ENCODE measurements at places on chromosomes 7 and 10.

GRCh38 chr10:124508070-124508667 is 46.5 kb downstream of the LHPP start:
- DNase-seq, result no peak

DNA sequence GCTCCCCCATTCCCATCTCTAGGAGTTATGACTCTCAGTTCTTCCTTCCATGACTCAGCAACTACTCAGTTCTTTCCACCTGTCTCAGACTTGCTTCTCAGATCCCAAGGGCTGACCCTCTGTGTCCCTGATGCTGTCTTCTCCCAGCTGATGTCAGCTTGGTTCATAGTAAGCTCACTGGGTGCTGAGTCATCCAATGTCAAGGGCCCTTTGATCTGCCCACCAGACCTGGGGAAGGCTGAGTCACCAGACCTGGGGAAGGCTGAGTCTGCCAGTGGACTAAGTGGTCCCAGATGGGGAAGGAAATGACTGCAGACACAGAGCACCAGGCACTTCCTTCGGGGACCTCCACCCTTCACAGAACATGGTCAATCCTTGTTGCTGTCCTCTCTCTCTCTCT is 76.1 kb upstream of the ZEB1 start:
- DNase-seq, result peak; percentile 61

GRCh38 chr10:4772202-4772570 is 53.8 kb upstream of the AKR1E2 start:
- DNase-seq, result no peak

DNA sequence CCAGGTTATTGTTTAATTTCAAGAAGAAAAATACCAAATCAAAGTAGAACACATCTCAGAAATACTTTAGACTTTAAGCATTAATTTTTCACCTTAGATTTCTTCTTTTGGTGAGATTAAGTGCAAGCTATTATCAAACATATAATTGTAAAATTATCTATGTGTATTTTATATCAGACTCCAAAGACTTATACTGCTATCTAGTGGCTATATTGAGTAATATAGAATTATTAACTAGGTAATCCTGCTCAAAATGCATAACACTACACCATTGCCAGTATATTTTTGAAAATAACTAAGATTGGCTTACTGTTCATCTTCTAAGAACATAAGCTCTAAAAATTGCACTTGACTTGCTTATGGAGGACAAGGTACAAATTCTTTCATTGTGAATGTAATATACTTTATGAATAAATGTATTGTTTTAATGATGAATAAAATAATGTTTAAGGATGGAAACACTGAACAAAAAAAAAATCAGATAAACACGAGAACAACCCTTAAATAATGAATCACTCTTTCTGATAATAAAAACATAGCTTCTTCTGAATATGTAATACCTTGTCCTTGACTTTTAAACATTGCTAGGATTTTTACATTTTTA is 86.7 kb upstream of the GNAI1 start:
- DNase-seq, result no peak

DNA sequence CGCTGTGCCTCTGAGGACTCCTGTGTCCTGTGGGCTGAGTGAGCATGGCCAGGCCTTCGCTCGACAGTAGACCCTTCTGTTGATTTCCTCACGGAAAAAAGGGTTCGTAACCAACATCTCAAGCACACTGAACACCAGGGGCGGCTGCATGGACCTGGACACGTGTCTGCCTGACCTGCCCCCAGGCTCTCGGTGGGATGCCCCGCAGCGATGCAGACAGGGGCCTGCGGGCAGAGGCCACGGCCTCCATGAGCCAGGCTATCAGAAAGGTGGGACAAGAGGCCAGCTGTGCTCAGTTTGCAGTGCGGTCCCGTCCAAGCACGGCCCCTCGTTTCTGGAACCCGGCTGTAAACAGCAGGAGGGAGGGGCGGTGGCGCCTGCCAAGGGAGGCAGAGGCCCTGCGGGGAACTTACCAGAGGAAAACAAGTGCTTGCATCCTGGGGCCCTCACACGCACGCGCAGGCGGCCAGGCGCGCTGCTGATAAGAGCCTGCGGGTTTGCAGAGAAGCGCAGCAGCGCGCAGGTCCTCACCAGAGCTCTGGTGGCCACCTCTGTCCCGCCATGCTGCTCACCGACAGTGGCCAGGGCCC is 10.6 kb downstream of the GPR146 start:
- peak; percentile 28 for DNase-seq

DNA sequence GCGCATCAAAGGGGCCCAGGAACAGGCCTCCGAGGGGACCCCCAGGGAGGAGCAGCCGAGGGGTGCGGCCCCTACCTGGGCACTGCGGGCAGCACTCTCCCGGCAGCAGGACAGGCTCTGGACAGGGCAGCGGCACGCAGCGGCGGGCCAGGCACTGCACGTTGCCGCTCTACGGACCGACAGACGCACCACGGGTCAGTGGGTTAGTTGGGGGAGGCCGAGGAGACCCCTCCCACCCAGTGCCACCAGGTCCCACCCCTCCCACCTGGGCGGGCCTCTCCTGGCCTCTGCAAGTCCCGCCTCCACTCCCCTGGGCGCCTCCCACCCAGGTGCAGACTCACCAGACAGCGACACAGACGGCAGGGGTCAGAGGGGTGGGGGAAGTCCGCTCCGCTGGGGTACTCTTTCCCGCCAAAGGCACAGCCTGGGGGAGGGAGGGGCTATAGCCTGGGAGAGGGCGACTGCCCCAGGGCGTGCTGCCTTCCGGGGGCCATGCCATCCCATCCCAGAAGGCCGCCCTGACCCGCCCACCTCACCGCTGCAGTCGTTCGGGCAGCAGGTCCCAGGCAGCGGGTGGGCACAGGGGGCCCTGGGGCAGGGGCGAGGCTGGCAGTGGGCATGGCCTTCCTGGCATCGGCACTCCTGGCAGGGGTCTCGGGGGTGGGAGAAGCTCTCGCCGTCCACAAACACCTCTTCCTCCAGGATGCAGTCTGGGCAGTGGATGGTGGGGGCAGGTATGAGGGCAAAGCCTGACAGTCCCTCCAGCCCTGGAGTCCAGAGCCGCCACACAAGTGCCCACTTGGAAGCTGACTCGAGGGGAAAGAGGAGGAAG is 19.2 kb downstream of the KCP start:
- DNase-seq, result no peak

- DNase-seq, result no peak
These were observed 64.4 kb upstream of the NANOS1 start for GRCh38 chr10:118965096-118965495.

GRCh38 chr7:135207406-135208101 is 3.8 kb downstream of the WDR91 start:
- no peak for DNase-seq

GRCh38 chr10:123621492-123621891 is 44.7 kb upstream of the GPR26 start:
- no peak for DNase-seq

GRCh38 chr10:9625304-9625703 is 1392.4 kb upstream of the CELF2 start:
- DNase-seq, result no peak

GRCh38 chr10:21726601-21727225 is 192.7 kb downstream of the MLLT10 start:
- no peak for DNase-seq

- no peak for DNase-seq
These were observed 129.9 kb downstream of the INHBA start for GRCh38 chr7:41573015-41573414.

GRCh38 chr10:51800725-51801424 is 101.5 kb upstream of the CSTF2T start:
- no peak for DNase-seq

- no peak for DNase-seq
These were observed 82.1 kb downstream of the ZRANB1 start for GRCh38 chr10:125023862-125024496.

DNA sequence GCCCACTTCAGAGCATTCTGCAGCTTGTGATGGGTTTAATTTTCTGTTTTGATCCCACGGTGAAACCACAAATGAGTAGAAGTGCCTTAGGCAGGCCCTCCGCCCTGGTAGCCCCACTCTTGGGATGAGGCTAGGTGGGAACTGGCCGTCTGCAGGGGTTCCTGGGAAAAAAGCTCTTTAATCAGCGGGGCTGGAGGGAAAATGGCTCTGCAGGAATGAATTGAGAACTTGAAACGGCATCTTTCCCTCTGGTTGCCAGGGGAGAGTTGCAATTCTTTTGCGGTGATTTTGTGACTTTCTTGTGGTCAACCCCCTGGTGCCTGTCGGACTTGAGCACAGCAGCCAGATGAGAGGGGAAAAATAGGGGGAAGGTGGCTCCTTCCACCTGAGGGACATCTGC is 32.7 kb downstream of the COL26A1 start:
- no peak for DNase-seq

DNA sequence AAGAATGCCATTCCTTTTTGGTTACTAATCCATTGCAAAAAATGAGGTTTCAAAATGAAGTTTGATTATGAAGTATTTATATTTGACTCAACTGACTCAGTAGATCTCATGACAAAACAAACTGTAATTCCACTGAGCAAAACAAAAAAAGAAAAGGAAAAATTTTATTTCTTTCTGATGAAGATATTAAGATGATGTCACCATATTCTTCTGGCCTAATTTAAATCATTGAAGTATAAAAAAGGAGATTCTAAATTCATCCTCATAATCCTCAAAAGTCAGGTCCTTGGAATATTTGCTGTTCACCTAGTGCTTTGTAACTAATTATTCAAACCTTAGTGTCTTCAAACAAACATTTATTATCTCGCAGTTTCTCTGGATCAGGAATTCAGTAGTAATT is 1183.7 kb downstream of the CNTNAP2 start:
- DNase-seq, result no peak

GRCh38 chr7:47470567-47471357 is 111.1 kb downstream of the TNS3 start:
- DNase-seq, result no peak

- no peak for DNase-seq
These were observed 101.2 kb upstream of the PRPS1L1 start for GRCh38 chr7:18128846-18129245.

DNA sequence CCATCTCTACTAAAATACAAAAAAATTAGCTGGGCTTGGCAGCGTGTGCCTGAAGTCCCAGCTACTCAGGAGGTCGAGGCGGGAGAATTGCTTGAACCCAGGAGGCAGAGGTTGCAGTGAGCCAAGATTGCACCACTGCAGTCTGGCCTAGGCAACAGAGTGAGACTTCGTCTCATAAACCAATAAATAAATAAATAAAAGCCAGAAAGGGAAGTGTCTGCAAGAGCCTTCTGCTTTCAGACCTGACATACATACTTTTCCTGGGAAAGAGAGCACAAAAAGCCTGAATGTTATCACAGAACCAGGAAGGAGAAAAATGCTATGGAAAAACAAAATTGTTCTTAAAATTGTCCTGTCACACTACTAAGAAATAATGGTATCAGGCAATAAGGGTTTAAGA is 4.1 kb upstream of the KIF5B start:
- no peak for DNase-seq

DNA sequence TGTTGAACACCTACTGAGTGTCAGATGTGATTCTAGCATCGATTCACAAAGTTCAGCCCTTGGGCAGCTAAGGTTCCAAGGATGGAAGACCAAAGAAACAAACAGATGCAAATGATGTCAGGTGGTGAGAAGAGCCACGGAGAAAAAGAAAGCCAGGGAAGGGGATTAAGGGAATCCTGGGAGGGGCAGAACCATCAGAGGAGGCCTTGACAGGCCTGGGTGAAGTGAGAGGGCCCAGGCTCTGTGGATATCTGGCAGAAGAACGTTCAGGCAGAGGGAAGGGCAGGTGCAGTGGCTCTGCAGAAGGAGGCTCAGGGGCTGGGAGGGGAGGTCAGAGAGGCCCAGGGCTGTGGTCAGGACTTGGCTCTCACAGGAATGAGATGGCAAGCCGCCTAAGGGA is 90.4 kb downstream of the C10orf105 start:
- no peak for DNase-seq

DNA sequence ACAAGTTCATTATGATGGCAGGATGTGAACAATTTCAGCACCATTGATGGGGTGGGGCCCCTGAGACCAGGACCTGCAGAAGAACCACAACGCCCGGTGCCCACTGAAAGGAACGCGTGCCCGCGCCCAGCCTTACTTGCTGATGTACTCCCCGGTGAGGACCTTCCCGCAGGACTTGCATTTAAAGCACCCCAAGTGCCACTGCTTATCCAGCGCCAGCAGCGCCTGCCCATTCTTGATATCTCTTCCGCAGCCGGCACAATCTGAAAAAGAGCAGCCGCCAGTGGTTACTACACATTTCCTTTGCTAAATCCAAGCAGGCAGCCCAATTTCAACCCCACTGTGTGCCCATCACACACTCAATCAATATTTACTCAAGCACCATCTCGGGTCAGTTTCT is 110.6 kb downstream of the ABLIM1 start:
- no peak for DNase-seq

DNA sequence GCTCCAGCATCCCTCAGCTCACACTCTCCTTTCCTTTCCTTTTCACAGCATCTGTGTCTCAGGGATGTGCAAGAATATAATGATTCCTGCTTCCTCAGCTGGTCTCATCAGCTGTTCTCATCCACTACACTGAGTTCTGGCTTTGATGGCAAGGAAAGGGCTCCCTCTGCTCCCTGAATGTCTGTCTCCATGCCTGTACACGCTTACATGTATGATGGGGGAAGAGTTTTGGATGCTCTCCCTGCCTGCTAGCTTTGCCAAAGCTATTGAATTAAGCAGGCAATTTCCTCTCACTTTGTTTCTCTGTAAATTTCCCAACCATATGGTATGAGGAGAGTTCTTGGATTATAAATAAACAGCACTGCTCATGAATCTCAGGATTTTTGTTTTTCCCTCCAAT is 254.5 kb downstream of the SORCS3 start:
- DNase-seq, result no peak

DNA sequence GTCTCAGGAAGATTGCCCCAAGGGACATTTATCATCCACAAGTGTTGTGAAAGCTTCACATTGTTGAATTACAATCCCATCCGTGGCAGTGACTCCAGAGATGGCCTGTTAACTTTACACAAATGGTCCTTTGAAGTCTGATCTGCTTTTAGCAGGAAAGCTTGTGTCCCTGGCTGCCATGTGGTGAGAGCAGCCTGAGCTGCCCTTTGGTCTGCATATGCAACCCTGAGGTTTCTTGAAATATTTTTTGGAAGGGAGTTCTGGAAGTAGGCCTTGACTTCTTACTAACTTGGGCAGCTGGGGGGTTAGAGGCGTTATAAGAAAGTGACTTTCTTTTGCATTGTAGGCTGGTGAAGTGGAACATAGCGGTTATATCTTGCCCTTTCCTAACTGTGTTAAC is 41.3 kb upstream of the FAM180A start:
- DNase-seq, result no peak
